ENCODE measurements at places on chromosomes 7 and 10.

DNA sequence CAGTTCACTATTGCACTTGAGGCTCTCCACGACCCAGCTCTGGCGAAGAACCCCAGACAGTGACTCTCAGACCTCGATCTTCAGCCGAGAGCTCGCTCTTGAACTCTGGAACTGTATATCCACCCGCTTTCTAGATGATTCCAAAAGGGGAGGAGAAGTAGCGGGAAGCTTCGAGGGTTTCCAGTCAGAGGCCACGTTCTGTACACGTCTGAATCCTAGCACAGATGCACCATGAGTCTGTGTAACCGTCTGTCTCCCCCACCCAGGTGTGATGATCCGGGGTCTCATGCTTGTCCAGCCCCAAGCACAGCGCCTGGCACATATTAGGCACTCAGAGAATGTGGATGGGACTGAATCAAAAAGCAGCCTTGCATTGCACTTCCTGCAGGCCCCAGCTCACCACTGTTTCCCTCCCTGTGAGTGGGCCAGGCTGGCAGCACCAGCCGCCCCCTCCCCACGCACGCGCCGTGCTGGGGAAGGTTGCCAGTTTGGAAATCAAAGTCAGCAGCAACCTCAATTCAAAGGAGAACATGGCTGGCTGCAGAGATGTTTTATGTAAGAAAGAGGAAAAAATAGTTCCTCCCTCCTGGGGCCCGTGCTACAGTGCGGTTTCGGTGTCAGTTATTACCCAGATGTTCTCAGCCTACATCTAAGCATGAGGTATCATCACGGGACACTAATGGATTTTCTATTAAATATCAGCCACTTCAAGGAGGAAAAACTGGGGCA lies 5.7 kb downstream of the GRID2IP start:
- no peak for DNase-seq

GRCh38 chr7:37516664-37517063 lies 68.0 kb upstream of the ELMO1 start:
- no peak for DNase-seq

- no peak for DNase-seq
These were observed 3.3 kb downstream of the RADIL start for GRCh38 chr7:4880218-4880617.

DNA sequence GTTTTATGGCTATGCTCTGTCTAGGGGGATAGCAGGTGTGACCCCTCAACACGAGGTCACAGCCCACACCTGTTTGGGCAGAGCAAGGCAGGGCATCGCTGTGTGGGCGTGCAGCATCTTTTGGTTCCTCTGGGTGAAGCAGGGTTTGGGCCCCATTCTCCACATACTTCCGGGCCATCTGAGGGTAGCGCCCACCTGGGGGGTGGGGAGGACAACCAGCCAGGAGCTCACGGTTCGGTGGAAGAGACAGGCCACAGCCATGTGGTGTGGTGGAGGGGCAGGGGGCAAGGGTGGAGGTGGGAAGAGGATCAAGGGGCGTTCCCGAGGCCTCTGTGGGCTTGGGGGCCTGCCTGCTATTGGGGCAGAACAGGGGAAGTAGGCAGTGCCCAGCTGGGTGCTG lies 2.4 kb downstream of the SH2B2 start:
- DNase-seq = no peak

DNA sequence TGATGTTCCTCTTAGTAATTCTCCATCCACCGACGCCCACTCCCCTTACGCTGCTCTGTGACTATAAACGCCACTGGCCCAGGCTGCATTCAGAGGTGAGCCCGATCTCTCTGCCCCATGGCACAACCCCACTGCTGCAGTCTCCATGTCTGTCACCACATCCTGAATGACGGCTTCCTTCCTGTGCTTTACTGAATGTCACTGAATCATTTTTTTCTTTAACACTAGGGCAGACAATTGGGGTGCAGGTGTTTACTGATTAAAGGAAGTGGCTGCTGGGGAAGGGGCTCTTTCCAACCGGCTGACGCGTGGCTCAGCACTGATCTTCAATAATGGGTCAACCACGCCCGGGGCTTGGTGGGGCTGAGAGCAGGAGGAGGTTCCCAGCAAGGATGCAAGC lies 208.3 kb downstream of the USP6NL start:
- DNase-seq = peak; percentile 29

DNA sequence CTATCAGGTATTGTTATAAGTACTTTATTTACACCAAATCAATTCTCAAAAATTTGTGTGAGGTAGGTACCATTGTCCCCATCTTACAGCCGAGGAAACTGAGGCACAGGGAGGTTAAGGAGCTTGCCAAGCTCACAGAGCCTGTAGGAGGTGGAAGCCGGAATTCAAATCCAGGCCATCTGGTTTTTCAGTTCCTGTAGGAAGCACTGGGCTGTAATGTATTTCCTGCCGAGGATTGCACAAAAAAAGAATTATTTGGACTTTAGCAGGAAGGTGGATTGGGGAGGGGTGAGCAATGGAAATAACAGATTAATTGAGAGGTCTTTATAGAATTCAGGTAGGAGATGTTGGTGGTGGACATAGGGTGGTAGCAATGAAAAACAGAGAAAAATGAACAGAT lies 315.3 kb upstream of the AUTS2 start:
- DNase-seq = no peak

DNA sequence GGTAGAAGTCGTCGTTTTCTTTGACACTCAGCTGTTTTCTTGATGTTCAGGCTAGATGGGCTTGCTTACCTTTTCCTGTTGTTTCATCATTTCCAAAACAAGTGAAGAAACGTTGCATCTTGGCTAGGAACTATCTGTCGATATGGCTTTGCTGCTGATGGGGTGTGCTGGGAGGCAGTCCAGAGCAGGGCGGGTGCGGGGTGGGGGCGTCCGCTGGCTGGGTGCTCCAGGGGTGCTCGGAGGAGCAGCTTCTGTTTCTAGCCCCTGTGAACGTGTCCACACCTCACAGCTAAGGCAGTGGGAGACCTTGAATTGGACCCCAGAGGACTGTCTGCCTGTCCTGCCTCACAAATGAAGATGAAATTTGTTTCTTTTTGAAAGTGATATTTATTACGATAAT lies 7.6 kb upstream of the SUN1 start:
- no peak for DNase-seq

GRCh38 chr10:72001033-72001395 lies 36.8 kb downstream of the CHST3 start:
- DNase-seq = no peak

DNA sequence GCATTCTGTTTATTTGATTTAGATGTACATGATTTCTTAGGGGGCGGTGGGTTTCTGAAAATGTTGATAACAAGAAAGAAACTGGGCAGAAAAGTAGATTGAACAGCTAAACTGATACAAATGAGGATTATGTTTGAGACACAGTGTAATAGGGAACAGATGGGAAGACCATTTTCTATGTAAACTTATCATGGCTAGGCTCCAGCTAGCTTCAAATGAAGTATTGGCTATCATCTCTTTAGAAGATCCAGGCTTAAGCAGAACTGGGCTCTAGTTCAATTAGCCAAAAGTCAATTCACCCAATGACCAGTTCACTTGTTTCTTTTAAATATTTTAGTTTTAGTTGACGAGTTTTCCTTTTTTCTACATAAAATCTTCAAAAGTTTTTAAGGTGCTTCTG lies 639.5 kb downstream of the ANKRD7 start:
- DNase-seq = no peak

- no peak for DNase-seq
These were observed 256.7 kb upstream of the NPVF start for GRCh38 chr7:25485026-25485425.

DNA sequence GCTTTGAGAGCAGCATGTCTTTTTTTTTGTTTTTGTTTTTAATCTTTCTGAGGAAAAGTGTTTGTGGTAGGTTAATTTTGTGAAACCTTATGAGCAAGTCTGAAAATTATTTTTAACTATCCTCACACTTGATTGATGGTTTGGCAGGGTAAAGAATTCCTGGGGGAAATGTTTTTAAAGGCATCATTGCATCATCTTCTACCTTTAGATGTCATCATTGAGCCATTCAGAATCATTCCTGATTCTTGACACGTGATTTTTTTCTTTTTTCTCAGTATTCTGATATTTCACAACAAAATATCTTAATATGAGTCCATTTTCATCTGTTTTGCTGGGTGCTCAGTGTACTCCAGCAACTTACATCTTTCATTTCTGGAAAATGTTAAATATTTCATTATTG lies 28.3 kb downstream of the PALS2 start:
- DNase-seq = no peak

- no peak for DNase-seq
These were observed 1264.6 kb downstream of the REEP3 start for GRCh38 chr10:64785816-64786215.

DNA sequence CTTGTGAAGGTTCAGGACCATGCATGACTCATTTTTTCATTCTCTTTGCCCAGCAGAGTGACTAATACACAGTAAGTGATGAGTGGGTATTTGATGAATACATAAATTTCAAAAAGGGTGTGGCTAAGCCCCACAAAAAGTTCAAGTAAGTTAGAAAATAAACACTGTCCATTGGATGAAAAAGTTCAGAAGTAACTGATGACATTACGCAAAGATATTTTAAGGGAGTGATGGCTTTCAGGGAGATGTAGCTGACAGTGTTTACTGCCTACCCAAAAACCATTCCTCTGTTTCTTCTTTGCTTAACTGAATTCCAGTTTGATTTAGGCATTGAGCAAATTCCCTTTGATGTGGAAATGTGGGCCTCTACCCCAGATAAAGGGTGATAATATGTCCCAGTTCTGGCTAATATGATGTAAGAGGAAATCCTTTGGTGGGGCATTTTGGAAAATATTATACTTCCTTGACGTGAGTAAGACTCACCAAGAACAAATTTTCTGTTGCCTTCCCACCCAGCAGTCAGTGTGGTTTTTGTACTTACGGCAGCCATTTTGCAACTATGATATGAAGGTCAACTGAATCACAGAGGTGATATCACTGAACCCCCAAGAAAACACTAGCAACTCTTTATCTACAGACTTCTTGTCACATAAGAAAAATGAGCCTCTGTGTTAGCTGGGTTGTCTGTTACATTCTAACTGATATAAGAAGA lies 29.0 kb upstream of the EBLN1 start:
- no peak for DNase-seq

DNA sequence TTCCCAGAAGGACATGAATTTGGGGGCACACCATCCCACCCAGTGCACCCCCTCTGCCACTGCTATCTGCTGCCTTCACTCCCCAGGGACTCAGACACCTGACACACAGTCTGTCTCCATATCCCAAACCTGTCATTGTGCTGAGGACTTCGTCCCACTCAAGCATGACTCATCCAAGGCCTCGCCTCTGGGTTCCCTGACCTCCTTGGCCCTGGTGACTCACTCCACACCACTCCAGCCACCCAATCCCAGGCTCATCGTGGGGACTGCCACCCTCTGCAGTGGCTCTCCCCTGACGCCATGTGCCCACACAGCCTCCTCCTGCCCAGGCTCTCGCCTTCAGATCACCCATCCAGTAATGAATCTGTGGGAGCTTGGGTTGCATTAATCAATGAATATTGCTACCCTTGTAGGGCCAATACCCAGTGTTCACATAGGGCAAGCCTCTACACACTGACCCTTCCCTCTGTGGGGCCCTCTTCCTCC lies 6.6 kb upstream of the INSIG1 start:
- DNase-seq = no peak

- no peak for DNase-seq
These were observed 299.3 kb upstream of the MEOX2 start for GRCh38 chr7:15985587-15986384.

GRCh38 chr10:106082865-106083264 lies 1081.6 kb downstream of the SORCS1 start:
- no peak for DNase-seq

DNA sequence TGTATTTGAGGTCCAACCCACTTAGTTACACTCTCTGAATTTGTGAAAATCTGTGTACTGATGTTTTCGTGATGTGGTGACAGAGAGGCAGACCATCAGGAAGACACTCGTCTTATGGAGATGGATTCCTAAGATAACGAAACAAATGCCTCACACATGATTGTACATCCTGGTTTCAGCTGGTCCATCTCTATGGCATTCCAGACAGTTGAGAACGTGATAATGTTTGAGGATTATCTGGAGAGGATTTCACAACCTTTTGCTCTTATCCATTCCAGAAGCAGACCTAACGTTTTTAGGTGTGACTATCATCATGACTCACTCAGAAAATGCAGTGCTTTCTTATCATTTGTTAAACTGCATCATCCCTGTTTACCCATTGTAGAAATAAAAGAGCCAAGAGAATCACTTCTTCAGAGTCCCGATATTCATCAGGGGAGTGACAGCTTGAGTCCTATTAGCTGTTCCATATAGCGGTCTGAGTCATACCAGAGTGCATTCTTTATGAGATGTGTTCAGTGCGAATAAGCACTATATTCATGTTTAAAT lies 74.5 kb downstream of the BMPER start:
- DNase-seq = no peak

- DNase-seq = no peak
These were observed 273.8 kb downstream of the RNLS start for GRCh38 chr10:88309365-88309764.

- no peak for DNase-seq
These were observed 1.5 kb downstream of the NOC3L start for GRCh38 chr10:94361171-94361794.

GRCh38 chr10:70714245-70714644 lies 41.9 kb downstream of the ADAMTS14 start:
- DNase-seq = no peak

DNA sequence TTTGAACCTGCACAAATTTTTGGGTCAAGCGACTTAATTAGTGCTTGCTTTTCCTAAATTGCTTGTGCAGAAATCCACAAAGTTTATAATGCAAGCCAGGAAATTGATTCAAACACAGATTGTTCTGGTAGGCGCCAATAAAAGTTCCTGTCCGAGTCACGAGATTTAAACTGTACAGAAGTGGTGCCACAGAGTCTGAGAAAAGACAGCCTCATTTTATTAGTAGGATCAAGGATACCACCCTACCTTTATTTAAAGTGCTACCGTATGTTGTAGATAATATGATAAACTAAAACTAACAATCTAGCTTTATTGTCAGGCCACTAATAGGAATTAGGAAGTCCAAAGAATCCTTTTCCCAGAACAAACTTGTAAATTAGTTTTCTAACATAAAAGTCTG lies 696.7 kb downstream of the TNS3 start:
- no peak for DNase-seq
